GM12864 (cell line): ENCODE measurements at places on chromosomes 13 and 19.

- DNase-seq: no peak
These were observed 649.1 kb upstream of the SLC10A2 start for GRCh38 chr13:103715335-103715734.

DNA sequence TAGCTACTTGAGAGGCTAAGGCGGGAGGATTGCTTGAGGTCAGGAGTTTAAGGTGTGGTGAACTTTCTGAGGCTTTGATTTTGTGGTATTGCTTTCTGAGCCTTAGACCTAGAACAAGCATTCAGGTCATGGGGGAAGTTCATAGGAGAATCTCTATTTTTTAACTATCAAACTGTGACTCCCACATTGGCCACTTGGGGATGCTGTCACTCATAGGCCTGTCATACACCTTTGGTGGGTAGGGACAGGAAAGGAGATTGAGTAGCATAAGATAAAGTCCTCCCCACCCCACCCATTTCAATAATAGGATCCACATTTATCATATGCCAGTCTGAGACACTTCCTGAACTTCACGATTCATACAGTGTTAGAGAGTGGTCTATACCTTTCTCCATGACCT is 41.9 kb upstream of the PSG2 start:
- no peak for DNase-seq

DNA sequence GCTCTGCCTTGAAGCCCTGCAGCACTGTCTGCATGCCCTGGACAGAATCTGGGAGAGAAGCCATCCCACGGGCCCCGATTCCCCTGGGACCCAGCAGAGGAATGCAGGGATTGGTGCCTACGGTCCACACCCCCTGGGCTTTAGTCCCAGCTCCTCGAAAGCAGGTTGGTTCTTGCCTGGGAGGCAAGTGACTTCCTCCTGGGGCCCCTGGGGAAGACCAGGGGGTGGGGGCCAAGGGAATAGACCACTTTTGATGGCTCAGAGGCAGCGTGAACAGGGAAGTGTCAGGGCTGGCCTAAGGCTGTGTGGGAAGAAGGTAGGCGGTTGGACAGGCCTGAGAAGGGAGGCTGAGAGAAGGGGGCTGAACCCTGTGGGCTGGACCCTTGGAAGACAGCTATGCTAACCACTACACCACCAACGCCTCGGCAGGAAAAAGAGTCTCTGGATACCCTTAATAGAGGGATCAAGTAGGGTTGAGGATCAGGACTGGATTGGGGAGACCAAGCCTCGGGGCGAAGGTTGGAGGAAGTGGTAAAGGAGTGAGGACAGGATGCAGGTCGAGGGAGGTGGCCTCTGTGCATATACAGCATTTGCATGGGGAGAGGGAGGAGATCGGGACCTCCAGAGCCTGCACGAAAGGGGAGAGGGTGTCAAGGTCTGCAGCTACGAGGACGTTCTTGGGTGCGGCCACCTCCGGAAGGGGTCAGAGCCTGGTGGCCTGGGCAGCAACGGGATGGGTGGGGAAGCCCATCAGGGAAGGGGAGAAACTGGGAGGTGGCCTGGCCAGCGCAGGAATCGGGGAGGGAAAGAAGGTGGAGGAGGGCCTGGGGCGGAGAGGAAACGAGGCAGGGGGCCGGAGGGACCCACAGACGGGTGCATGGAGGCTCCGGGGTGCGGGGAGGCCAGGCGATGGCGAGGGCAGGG is 709 bp downstream of the DPP9 start:
- DNase-seq: no peak

- DNase-seq: no peak
These were observed 31.0 kb upstream of the OLFM2 start for GRCh38 chr19:9967326-9967725.

DNA sequence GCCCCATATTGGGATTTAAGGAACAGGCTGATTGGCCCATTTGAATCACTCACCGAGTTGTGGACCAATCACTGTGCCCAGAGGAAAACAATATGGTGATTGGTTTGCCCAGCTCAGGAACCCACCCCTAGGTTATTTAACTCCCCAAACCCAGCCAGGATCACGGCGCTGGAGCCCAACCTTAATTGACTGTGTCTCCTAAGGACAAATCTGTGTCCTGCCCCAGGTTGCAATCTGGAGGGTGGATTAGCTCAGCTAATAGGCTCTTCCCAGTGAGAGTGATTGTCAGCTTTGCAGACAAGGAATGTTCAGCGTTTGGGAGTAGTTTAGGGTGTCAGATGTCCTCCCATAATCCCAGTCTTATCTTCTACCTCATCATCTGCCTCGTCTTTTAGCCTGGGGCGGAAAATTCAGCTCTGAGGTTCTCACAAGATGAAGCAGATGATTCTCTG is 3.5 kb upstream of the ZNF358 start:
- DNase-seq: no peak

- DNase-seq: no peak
These were observed 92.6 kb downstream of the SIPA1L3 start for GRCh38 chr19:37999309-38000213.

DNA sequence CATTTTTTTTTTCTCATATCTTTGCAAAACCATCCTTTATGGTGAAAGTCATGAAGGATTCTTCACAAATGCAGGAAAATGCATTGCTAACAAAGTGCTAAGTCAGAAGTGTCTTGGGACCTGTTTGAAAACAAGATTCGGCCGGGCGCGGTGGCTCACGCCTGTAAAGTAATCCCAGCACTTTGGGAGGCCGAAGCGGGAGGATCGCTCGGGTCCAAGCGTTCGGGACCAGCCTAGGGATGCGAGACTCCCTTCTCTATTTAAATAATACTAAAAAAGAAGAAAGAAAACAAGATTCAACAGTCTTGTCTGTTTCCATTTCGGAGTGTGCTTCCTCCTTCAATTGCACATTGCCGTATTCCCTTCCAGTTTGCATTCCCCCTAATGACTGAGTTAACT is 819 bp downstream of the EID2B start:
- DNase-seq: no peak

- no peak for DNase-seq
These were observed 93.2 kb downstream of the FRY start for GRCh38 chr13:32124743-32125142.

DNA sequence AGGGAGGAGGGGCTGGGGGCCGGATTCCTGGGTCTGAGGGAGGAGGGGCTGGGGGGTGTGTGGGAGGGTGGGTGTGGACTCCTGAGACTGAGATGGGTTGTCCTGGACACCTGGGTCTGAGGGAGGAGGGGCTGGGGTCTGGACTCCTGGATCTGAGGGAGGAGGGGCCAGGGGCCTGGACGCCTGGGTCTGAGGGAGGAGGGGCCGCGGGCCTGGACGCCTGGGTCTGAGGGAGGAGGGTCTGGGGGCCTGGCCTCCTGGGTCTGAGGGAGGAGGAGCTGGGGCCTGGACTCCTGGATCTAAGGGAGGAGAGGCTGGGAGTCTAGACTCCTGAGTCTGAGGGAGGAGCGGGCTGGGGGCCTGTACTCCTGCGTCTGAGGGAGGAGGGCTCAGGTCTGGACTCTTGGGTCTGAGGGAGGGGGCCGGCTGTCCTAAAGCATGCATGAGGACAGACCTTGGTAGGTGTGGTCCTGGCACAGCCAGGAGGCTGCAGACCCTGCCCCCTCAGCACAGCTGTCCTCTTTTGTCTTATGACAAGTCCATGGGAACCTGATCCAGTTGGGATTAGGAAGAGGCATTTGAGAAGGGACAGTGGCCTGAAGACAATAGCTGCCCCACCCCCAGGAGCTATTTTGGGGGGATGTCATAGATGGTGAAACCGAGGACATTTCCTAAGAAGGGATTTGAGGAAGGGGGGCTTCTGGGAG is 1.3 kb downstream of the TNNT1 start:
- DNase-seq: no peak

- no peak for DNase-seq
These were observed 43.2 kb downstream of the LATS2 start for GRCh38 chr13:21018220-21018619.

GRCh38 chr13:113158946-113159345 is 498 bp downstream of the PROZ start:
- no peak for DNase-seq

DNA sequence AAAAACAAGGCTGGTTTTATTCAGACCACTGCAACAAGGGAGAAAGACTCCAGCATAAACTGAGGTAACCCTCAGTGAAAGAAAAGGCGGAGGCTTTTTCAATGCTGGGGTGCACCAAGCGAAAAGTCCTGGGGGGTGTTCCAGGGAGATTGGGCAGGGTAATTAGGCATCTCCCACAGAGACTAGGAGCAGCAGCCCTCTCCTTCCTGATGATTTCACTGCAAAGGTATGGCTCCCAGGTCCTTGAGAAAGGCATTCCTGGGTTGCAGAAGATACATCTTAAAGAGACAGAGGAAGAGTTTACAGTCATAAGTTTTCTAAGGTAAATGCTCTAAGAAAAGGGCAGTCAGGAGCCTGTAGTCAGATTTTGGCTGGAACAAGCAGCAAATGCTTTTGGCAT is 412.0 kb downstream of the FOXO1 start:
- no peak for DNase-seq

DNA sequence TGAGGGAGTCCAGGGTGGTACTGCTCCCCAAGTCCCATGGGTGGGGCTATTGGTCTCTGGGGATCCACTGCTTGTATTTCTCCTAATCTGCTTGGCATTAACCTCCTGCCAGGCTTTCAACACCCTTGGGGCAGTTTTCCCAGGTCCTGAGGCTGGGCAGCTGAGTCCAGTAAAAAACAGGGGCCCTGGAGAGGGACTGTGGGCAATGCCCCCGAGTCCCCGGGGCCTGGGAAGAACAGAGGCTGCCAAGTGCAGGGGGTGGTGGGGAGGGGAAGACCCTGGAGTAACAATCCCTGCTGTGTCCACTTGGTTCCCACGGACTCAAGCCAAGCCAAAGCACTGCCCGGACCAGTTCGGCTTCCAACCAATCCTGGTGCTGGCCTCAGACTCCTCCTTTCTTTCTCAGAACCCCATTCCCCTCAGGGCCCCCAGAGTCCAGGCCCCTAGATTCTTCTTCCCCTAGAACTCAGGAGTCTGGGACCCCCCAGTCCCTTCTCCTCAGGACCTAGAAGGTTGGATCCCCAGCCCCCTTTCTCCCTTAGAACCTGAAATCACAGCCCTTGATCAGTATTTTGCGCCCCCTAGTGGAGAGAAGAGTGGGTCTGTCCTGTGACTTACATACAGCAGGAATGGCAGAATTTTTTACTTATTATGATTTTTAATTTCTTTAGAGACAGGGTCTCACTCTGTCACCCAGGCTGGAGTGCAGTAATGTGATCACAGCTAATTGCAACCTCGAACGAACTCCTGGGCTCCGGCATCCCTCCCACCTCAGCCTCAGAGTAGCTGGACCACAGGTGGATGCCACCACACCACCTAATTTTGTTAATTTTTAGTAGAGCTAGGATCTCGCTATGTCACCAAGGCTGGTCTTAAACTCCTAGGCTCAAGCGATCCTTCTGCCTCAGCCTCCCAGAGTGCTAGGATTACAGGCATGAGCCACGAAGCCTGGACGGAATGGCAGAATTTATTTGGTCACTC is 3.7 kb upstream of the CLPTM1 start:
- no peak for DNase-seq

GRCh38 chr13:23956106-23956505 is 58.8 kb upstream of the C1QTNF9B start:
- DNase-seq: no peak

DNA sequence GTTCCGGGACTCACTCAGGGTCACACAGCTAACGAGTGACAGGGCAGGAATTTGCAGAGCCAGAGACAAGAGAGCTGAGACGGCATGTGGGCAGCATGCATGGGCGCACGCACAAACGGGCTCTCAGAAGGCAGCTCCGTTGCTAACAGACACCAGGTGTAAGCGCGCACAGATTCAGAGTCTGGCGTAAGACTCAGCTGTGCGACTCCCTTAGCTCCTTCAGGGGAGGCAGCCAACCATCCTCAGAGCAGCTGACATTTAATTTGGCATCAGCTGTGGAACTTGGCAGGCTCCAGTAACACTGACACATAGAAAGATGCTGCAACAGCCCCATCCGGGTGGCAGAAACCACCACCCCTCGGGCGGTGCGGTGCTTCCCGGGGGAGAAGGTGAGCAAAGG is 7.5 kb upstream of the TM6SF2 start:
- DNase-seq: no peak

DNA sequence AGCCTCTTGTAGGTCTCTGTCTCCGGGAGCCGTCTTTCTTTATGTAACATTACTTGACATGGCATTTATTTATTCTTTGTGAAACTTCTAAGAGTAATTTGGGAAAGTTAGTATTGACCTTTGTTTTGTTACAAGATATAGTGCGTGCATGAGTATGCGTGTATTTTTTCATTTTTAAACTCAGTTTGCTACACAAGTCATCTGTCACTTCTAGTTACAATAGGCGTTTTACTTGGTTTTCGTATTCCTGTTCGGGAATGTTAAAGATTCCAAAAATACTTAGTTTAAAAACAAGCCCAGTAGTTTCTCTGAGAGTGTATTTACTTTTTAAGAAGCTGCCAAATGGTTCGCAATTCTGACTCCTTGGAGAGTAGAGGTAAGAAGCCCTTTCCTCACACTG is 3.2 kb downstream of the PDS5B start:
- no peak for DNase-seq

DNA sequence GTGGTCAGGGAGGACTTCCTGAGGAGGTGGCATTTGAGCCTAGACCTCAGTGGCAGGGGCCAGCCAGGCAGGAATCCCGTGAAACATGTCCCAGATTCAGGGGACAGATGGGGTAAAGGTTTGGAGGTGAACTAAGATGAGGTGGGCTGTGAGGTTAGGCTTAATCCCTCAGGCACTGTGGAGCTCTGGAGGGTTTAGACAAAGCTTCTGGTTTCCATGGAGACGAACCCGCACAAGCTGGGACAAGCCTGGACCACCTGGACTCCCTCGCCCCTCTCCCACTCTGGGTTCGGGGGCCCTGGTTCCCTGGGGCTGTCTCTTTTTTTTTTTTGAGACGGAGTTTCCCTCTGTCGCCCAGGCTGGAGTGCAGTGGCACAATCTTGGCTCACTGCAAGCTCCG is 15.7 kb downstream of the TJP3 start:
- DNase-seq: no peak

DNA sequence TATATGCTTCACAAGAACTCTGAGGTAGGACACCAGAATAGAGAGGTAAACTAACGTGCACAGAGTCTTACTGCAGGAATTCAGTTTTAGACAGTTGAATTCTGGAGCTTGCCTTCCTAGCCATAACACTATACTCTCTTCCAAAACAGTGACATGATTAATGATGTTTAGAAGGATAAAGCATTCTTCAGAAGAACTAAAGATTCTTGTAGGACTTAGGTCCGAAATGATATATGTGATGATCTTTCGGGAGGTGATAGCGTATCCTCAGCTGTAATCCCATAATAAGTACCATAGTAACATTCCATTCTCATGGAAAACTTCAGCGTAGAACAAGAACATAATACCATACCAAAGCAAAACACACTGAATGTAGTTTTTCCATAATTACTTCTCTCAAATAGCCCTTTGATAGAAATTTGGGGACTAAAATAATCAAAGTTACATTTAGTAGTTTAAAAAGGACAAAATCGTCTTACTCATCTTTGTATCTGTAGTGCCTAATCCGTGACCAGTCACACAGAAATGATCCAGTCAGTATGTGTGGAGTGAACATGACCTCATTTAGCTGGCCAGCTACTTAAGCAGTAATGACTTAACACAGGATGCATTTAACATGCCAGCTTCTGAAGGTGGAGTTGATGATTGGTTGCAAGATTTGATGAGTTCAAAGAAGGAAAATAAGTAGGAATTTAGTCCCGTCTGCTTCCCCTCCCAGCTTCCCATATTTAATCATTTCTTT is 38.4 kb downstream of the PIBF1 start:
- DNase-seq: no peak

GRCh38 chr13:111893607-111894443 is 173.1 kb upstream of the SOX1 start:
- DNase-seq: no peak
